ENCODE measurements at places on chromosomes 4 and X.
A peak's percentile ranks its signal among the peaks of the same experiment; 100 is the strongest.

GRCh38 chr4:105147553-105148161 lies 981 bp downstream of the TET2 start:
- DNase-seq = peak; percentile 88

DNA sequence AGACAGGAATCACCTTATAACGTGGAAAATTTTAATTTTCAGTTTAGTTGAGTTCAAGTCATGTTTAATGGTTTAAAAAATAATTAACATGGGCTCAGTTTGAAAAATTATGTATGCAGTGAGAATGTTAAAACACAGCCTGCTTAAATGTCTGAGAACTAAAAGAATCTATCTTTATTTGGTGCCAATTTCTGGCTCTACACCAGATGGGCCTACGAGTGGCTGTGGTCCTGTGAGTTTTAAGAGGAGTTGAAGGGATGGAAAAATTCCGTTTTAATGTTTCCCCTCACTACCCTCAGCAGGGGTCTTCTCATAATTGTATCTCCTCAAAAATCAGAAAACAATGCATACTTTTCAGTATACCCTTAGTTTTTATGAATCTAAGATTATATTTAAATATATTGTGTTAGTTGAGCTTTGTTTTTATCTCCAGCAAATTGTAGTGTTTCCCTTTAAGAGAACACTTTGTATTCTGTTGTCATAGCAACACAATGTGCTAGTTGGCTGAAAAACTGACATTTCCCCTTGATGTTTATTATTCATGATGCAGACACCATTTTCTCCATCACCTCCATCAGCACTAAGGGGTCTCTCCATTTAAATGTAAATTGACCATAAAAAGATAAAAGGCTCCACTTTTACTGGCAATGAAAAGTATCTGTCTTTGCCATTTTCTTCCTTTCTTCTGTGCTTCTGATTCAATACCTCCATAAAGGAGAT lies 393.5 kb upstream of the GRIA3 start:
- no peak for DNase-seq

DNA sequence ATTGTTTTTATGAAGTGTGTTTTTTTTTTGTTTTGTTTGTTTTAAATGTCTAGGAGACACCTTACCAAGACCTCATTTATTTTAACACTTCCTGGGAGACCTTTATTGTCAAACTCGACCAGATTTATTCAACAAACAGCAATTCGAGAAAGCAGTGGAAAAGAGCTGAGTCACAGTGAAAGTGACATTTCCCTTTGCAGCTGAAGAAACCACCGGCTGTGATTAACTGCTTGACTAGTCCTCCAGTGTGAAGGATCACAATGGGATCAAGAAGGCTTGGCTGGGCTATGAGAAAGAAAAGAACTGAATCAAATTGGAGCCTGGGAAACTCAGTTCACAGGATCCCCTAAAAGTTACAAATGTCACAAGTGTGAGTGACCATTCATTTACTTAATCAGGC lies 11.9 kb upstream of the ADH7 start:
- DNase-seq = no peak

DNA sequence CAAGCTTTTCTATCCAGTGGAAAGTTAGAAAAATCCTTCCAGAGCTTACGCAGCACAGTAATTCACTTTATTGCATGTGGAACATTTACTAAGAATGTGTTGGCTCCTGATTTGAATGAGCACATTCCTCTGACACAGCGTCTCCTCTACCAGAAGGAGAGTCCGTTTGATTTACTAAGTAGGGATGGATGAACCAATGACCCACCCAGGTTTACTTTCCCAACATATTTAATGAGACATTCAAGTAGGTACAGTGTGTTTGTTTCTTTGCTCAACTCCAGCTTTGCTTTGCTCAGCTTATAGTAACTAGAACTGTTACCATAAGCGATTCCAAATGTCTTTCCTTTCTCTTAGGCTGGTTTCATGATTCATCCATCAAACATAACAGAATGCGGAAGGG lies 161.7 kb downstream of the SMARCA1 start:
- DNase-seq = no peak

- DNase-seq = no peak
Measured at GRCh38 chrX:2324151-2324550, 176.6 kb downstream of the DHRSX start.

DNA sequence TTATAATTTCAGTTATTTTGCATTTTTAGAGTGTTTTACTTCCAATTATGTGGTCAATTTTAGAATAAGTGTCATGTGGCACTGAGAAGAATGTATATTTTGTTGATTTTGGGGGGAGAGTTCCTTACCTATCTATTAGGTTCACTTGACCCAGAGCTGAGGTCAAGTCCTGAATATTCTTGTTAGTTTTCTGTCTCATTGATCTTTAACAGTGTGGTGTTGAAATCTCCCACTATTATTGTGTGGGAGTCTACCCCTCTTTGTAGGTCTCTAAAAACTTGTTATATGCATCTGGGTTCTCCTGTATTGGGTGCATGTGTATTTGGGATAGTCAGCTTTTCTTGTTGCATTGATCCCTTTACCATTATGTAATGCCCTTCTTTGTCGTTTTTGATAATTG lies 127.0 kb upstream of the ZDHHC15 start:
- DNase-seq = no peak

GRCh38 chr4:108172231-108172752 lies 3.6 kb upstream of the LEF1 start:
- peak; percentile 74 for DNase-seq

- DNase-seq = no peak
Measured at GRCh38 chrX:118513120-118513898, 17.7 kb downstream of the DOCK11 start.

GRCh38 chr4:107619731-107620130 lies 100.3 kb downstream of the PAPSS1 start:
- peak; percentile 3 for DNase-seq

GRCh38 chr4:152870606-152871005 lies 65.5 kb upstream of the FHDC1 start:
- DNase-seq = no peak

- no peak for DNase-seq
Measured at GRCh38 chr4:73735231-73735630, 5.1 kb upstream of the CXCL8 start.

- DNase-seq = no peak
Measured at GRCh38 chr4:91302120-91302519, 1001.6 kb upstream of the GRID2 start.

DNA sequence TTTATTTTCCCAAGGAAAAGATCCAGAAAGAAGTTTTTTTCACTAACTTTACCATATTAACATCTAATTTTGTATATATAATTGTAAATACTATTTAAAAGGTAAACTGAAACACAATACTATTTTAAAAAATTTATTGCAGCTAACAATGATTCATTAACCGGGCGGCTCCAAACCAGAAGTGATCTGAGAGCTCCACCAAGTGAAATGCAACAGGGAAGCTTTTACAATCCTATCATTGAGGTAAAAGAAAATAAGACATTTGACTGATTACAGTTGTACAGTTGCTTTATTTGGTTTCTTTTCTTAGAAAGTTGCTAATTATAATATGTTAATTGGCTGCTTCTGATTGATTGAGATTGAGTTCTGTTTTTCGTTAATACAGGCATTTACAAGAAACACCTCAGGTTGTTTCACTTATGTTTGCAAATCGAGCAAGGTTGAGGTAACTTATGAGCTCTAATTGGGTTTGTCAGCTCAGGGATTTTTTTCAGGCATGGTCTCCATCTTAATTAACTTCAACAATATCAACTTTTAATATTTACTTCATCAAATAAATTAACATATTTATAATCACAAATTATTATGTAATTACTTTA lies 220.2 kb upstream of the UGT8 start:
- peak; percentile 49 for DNase-seq

Data from tongue (tissue), 3 donors.